Fibroblast of skin of scalp (primary cell): ENCODE measurements at places on chromosomes 12 and 14.
A peak's percentile ranks its signal among the peaks of the same experiment; 100 is the strongest.

DNA sequence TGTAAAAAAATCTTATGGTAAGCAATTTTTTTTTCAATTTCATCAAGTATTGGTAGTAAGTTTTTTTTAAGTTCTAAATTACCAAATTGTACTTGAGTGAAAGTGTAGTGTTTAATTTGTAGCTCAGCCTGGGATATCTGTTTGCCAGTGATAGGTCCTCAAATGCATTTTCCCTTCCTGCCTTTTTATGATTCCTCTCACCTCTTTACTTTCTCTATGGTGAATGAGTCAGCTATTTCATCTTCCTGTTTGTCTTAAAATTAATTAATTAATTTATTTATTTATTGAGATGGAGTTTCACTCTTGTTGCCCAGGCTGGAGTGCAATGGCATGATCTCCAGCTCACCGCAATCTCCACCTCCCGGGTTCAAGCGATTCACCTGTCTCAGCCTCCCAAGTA lies 10.6 kb downstream of the SRP54 start:
- DNase-seq, result no peak

- no peak for DNase-seq
Measured at GRCh38 chr14:92635031-92635430, 113.4 kb downstream of the LGMN start.

GRCh38 chr12:68641138-68641537 lies 30.4 kb downstream of the RAP1B start:
- no peak for DNase-seq

DNA sequence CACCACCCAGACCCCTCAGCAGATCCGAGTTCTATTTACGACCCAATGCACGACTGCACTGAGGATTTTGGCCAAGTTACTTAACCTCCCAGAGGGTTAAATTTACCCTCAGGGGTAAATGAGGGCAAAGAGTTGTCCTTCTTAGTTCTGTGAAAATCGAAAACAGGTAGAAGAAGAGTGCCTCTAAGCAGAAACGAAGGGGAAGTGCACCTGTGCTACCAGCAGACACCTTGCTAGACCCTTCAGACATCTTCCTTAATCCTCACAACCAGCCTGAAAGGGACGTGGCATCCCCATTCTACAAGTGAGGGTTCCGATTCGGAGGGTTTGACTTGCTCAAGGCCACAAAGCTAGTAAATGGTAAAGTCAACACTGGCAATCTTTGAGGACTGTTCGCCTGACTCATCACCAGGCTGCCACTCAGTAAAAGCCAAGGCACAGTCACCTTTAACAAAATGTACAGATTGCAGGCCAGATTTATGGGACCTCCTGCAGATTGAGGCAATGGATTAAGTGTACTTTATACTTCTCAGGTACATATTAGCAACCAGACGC lies 1.6 kb downstream of the GSG1 start:
- DNase-seq, result no peak

DNA sequence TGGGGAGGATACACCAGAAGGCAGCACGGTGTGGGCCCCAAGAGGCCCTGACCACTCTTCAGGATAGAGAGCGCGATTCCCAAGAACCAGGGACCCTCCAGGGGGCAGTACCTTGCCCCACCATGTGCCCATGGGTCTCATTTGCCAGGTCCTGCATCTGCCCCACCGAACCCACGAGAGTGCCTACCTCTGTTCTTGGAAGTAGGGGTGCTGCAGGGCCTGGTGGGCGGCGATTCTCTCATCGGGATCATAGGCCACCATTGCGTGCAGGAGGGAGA lies 72.7 kb downstream of the MOK start:
- DNase-seq, result no peak

GRCh38 chr12:121223292-121224285 lies 13.7 kb downstream of the P2RX4 start:
- no peak for DNase-seq

GRCh38 chr12:41452838-41453407 lies 264.8 kb downstream of the PDZRN4 start:
- no peak for DNase-seq

DNA sequence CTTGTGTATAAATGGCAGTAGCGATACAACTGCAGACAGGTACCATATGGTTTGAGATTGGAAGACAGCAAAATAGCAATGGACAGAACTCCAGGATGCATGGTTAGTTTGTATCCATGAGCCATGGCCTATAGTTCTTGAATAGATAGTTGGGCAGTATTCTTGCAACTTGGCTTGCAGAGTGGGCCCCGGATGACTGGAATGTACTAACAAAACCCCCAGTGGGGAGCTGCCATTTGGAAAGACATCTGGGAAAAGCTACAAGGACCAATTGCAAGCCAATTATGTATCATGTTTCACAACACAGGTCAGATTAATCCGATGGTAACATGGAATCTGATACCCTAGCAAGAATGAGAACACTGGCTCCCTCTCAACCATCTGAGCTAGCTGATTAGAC lies 279.6 kb downstream of the RERGL start:
- DNase-seq, result no peak

- DNase-seq, result no peak
Measured at GRCh38 chr14:54229136-54229535, 167.7 kb upstream of the CDKN3 start.

DNA sequence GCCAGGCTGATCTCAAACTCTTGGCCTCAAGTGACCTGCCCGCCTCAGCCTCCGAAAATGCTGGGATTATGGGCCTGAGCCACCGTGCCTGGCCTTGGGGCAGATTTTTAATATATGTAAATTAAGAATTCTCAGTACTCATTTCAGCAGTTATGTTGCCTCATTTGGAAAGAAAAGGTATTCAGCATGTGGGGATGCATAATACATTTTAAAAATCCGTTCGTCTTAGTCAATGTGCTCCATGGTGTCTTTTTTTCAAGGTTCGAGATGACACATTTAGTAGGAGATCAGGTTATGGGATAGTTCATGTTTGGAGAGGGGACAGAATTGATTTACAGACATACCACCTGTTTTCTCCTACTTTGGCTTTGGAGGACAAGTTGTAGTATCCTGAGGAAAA lies 10.2 kb downstream of the SYNE2 start:
- DNase-seq, result no peak

DNA sequence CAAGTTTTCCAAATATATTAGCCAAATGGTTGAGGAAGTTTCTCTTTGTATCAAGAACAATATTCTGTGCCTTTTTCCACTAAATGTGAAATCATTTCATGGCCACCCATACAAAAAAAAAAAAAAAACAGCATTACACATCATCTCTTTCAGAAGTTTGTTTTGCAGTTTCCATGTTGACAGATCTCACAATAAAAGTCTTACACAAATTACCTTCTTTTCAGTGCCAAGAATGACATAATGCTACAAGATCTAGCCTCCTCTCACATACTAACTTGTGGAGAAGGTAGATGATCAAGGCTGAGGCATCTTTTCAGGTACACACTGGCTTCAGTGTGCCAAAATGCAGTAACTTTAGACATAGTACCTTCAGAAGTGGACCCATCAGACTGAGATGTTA lies 35.3 kb downstream of the PRKD1 start:
- DNase-seq, result no peak

DNA sequence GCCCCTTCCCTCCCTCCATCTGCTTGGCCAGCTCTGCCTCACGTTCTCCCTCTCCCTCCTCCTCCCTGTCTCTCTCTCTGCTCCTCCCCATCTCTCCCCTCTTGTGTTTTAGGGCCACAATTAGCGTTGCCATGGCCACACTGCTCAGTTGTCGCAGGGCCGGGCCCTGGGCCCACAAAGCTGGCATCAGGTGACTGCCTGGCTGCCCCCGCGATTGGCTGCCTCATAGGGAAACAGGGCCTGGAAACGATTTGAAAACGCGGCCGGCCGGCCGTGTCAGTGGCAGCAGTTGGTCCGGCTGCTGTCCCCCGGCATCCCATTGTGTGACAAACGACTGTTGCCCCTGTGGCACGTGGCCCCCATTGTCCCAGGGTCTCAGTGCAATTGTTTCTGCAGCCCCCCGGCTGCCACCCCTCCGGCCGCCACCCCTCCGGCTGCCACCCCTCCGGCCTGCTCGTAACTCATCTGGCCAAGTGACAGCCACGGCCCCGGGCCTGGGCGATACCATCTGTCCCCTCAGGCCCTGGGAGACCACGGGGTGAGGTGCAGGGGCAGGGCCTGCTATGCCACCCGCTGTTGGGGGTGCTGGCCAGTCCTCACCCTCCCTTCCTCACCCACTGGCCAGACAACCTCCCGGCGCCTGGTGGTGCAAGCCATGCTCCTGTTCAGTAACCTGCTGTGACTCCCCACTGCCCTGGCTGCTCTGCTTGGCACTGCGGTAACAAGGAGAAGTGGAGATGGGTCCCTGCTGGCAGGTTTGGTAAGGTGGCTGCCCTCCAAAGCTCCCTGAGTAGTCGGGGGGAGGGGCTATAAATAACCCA lies 17.4 kb downstream of the FOXN4 start:
- DNase-seq, result peak; percentile 12

- DNase-seq, result no peak
Measured at GRCh38 chr14:33114331-33114730, 175.7 kb downstream of the NPAS3 start.

DNA sequence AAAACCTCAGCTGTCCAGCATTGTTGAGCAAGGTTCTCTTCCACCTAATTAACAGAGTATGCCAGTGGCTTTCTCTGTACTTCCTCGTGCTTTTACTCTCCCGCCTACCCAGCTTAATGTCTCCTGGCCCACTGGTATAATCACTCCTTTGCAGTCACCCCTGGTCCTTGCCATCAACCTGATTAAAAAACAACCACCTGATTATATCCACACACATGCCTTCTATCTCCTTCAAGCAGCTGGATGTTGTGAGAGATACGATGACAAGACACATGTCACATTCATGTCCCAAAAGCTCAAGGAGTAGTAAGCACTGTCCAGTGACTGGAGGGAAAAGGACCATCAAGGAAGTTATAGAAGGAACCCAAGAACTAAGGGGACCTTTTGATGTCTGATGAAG lies 241.3 kb upstream of the GRIP1 start:
- DNase-seq, result no peak

- peak; percentile 77 for DNase-seq
Measured at GRCh38 chr12:65822732-65823512, 1.4 kb upstream of the HMGA2 start.

- DNase-seq, result peak; percentile 11
Measured at GRCh38 chr12:5733136-5733755, 211.8 kb downstream of the ANO2 start.

GRCh38 chr14:72688990-72689671 lies 204.8 kb downstream of the DPF3 start:
- DNase-seq, result no peak

GRCh38 chr12:1915082-1915968 lies 3.1 kb downstream of the CACNA2D4 start:
- no peak for DNase-seq

GRCh38 chr12:107921062-107921461 lies 146.6 kb downstream of the ASCL4 start:
- DNase-seq, result no peak

GRCh38 chr12:111193977-111194702 lies 174.8 kb downstream of the PHETA1 start:
- no peak for DNase-seq

DNA sequence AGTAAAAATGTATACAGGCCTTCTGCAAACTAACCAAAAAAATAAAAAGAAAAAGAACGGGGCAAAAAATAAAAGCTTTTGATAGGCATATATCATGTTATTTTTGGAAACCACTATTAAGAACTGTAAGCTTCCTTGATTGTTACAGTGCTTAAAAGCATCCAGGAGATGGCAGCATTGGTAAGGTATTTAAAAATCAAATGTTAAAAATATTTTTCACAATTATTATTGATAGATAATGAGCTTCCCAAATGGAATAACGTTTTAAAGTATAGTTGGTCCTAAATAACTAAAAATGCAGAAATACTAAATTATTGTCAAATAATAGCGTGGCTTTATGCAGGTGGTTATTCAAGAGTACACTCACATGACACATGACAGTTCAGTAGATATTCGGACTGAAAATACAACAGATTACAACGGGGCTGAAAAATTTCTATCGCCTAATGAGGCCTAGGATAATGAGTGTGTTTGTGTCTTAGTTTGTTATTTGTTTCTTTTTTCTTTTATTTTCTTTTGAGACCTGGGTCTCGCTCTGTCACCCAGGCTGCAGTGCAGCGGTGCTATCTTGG lies 127.2 kb upstream of the ATF7IP start:
- peak; percentile 37 for DNase-seq

DNA sequence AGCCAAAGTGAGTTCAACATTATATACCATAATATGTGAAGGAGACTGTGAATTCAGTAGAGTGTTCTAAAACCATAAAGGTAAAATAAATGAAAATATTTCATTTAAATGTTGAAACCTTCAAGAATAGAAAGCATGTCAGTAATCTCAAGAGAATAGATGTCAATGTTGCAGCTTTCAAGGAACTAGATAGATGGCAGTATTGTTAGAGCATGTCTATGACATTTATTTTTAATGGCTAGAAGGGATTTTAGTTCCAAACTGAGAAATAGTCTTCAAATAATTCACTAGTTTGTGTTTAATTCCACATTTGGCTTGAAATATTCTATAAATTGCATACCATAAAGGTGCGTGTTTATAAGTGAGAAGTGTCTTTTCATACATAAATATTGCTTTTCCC lies 326.5 kb downstream of the FLRT2 start:
- no peak for DNase-seq

DNA sequence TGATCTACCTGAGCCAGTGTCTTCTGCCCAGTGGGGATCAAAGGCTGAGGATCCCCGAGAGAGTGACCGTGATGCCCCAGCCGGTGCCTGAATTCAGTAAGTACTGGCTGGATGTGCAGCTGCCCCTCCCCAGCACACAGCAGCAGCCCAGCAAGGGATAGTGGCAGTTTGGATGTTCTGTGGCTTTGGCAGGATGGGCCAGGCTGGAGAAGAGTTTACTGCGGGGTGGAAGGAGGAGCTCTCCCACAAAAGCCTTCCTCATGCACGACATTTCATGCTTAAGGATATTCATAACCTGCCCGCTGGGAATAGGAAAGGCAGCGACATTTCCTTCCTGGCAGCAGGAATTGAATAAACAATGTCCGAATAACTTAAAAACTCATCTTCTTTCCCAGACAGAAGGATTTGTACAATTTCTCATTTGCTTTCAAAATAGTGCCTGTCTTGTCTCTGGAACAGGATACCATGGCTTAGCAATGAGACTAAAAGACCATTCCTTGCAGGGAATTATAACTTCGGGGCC lies 135.6 kb upstream of the PRMT8 start:
- DNase-seq, result no peak

DNA sequence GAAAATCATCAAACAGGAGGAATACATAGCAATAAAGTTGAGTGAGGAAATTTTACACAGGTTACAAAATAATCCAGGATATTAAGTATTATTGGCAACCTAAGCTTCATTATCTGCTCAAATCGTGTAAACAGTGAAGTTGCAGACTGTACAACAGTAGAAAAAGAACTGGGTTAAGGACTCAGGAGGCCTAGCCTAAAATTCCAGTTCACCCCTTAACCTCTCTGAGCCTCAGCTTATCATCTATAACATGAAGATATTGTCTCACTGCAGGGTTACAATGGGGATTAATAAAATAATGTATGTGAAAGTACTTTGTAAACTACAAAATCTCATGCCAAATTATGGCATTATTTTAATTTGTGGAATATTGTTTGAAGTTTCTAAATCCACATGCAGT lies 26.0 kb downstream of the DDHD1 start:
- DNase-seq, result no peak

- peak; percentile 36 for DNase-seq
Measured at GRCh38 chr14:30443368-30444007, 115.5 kb upstream of the G2E3 start.
